Right ventricle myocardium inferior (tissue), 1 donor: ENCODE measurements at places on chromosomes 5 and 9. TPM values are rescaled to one million over a fixed set of nuclear protein-coding genes. Genes with fewer than 3 reads are reported as not detected.

The WDR5 gene
- 18.2 TPM for total RNA-seq

The NUP214 gene
- total RNA-seq, result 20.8 TPM

GRCh38 chr9:84075004-84075403 lies 94.4 kb downstream of the RMI1 start:
- DNase-seq, result no peak

The RELL2 gene
- 0.78 TPM for total RNA-seq

- DNase-seq, result no peak
These were observed 71.4 kb downstream of the SLF1 start for GRCh38 chr5:94689908-94690307.

GRCh38 chr9:135705376-135705775 lies 3.4 kb downstream of the KCNT1 start:
- no peak for DNase-seq

- DNase-seq, result no peak
These were observed 121.7 kb downstream of the ZCCHC7 start for GRCh38 chr9:37242089-37242488.

DNA sequence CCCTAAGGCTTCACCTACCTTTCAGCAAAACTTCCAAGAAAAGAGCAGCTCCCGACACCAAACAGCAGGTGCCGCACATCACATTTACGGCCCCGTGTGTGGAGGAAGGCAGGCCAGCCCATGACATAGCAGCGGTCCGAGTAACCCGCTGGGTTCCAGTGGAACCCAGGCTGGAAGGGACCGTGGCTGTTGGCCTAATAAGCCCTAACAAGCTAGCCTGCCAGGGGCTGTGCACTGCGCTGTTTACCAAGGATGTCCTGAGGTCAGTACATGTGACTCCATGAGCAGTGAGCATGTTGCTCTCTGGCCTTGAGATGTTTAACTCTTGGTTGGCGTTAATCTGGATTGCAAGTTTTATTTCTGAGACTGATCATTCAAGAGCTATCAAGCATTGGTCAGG lies 131.5 kb downstream of the FSTL4 start:
- DNase-seq, result no peak

DNA sequence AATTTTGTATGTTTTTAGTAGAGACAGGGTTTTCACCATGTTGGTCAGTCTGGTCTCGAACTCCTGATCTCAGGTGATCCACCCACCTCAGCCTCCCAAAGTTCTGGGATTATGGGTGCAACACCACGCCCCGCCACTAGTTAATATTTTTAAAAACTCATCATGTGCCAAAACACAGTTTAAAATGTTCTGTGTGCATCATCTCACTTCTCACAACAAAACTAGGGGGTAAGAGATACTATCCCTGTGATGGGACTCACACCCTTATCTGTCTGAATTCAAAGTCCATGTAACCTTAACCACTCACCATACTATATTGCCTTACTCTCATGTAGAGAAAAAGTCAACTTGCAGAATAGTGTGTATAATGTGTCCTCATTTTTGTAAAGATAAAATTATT lies 2.6 kb downstream of the PKD2L2 start:
- DNase-seq, result no peak

GRCh38 chr5:142772446-142773293 lies 2.5 kb downstream of the ARHGAP26 start:
- no peak for DNase-seq

The COL5A1 gene
- total RNA-seq, result 18.7 TPM

DNA sequence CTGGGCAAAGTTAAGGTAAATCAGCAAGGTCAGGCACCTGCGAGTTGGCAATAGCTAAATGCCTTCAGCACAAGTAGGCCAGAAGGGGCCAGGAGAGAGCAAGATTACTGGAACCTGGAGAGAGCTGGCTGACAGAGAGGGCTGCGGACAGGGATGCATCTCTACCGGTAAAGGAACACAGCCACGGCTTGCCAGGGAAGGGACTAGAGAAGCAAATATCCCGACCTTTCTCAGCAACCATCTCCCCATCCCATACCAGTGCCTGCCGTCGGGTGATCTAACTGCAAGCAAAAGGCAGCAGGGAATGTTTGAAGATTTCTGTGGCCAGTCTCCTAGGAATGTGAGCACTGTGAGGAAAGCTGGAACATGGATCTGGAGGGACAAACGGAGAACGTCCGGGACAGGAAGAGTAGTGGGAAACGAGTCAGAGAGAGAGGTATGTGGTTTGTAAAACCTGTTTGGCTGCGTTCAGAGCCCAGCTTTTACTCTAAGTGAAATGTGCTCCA lies 15.9 kb upstream of the ABLIM3 start:
- no peak for DNase-seq

DNA sequence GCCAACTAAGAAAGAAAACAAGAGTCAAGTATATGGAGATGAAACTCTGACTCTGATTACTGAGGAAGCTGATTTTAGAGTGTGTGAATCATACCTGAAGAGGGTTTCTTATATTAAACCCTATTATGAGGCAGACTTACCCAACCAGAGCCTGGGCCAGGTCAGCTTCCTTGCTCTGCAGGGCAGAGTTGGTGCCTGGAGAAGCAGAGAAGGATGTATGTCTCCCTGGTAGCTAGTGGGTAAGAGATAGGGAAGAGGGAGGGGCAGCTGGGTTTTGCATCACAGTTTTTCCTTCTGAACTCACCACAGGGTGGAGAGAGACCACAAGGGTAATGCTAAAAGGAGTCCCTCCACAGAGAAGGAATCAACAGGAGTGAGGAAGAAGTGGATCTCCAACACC lies 104.1 kb downstream of the CMYA5 start:
- no peak for DNase-seq
